Glutamatergic neuron (in vitro differentiated cells): ENCODE measurements at places on chromosomes 11 and 22. TPM values are rescaled to one million over a fixed set of nuclear protein-coding genes. Genes with fewer than 3 reads are reported as not detected.

- no peak for DNase-seq
- peaks cover 44% of the 10 kb centered on the region for H3K36me3 ChIP-seq
- H3K4me3 ChIP-seq: peak overlapping the region; percentile 22
- no peaks in the 10 kb centered on the region for H3K4me1 ChIP-seq
These were observed 61.8 kb downstream of the FBLN1 start for GRCh38 chr22:45564349-45565030.

DNA sequence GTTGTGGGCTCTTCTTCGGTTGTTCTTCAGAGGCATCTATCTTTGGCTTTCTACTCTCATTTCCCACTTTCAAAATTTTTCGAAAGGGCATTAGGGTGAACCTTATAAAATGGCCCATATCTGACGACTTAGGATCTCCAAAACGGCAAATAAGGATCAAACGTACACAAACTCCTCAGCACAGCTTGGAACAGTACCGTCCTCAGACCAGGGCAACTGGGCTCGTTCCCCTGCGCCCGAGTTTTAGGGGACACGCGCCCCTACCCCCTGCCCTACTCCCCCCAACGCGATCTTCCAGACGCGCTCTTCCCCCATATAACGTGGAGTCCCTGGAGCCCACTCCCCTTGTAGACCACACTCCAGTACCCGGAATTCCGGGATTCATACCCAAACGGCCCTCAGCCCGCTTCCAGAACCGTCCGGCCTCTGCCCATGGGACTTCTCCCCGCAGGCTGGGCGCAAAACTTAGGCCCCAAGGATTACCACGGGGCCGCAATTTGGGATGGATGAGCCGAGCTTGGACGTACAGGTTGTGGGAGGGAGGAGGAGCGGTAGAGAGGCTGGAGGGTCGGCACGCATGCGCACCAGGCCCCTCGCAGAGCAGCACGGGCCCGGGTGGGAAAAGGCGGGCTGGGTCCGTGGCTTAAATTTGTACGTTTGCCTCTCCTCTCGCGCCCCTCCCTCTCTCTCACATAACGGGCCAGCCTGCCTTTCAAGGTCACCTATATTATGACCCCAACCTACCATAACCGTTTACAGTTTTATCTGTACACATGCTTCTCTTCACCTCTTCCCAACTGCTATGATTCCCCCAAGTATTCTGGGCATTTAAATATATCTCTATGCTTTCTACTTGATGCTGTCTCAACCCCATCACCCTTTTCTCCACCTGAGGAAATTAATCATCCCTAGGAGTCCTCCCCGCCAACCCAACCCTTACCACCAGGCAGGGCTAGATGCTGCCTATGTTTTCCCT, 3.4 kb downstream of the CCDC89 start:
- H3K27ac ChIP-seq: no peak overlapping the region
- DNase-seq: no peak
- no peaks in the 10 kb centered on the region for H3K27me3 ChIP-seq

DNA sequence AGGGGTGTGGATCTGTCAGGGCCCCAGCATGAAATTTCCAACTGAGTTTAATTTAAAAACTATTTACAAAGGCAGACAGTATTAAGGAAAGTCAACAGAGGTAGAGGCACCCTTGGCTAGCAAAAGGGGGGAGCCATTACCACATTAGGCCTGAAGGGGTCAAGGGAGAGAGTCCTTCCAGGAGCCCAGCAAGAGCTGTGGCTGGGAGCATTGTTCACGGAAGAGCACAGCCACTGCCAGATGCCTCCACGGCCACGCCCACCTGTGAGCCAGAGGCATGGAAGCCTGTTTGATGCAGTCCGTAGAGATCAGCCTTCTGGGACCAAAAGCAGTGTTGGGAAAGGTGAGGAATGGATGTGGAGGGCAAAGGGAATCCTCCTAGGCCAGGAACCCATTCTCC, 102.6 kb downstream of the GALNT18 start:
- H3K27ac ChIP-seq: no peak overlapping the region
- H3K4me1 ChIP-seq: peaks cover 66% of the 10 kb centered on the region
- no peak for DNase-seq
- peak overlapping the region; percentile 5 for H3K4me3 ChIP-seq
- no peaks in the 10 kb centered on the region for H3K36me3 ChIP-seq

GRCh38 chr11:88277349-88277915, 60.1 kb downstream of the CTSC start:
- DNase-seq: no peak
- H3K4me1 ChIP-seq: peaks cover 3% of the 10 kb centered on the region
- H3K4me3 ChIP-seq: no peak overlapping the region
- no peak overlapping the region for H3K27ac ChIP-seq

- H3K36me3 ChIP-seq: no peaks in the 10 kb centered on the region
- no peak overlapping the region for H3K4me3 ChIP-seq
- DNase-seq: no peak
These were observed 746.1 kb downstream of the NTM start for GRCh38 chr11:132116516-132116915.

DNA sequence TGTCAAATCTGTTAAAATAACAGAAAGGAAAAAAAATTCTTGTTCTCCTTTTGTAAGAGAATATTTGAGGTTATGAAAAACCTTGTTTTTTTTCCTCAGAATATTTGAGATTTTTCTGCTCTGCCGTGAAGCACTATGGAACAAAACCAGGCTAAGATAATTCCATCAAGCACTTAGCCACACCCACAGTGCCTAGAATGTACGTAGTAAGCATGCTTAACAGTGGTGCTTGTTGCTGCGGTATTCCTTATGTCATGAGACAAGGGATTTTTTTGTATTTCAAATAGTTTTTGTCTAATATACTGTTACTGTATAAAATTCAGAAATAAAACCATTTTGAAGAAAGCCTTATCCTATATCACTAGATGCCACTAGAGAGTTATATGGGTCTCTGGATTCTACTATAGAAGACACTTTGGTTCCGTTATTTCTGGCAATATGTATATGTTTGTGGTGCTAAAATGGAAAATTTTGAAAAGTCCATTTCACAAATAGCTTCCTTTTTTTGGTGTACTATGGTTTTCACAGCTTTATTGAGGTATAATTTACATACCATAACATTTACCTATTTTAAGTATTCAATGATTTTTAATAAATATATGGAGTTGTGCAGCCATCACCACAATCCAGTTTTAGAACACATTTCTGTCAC, 23.7 kb downstream of the PDHX start:
- H3K27me3 ChIP-seq: peaks cover 4% of the 10 kb centered on the region
- H3K36me3 ChIP-seq: no peaks in the 10 kb centered on the region
- no peak for DNase-seq
- peak overlapping the region; percentile 35 for H3K27ac ChIP-seq
- peaks cover 35% of the 10 kb centered on the region for H3K4me1 ChIP-seq

SLC22A9 gene
- not detected for total RNA-seq

- H3K36me3 ChIP-seq: peaks cover 4% of the 10 kb centered on the region
- H3K4me1 ChIP-seq: peaks cover 23% of the 10 kb centered on the region
- no peaks in the 10 kb centered on the region for H3K27me3 ChIP-seq
These were observed 7.8 kb downstream of the DCPS start for GRCh38 chr11:126311401-126312291.

DNA sequence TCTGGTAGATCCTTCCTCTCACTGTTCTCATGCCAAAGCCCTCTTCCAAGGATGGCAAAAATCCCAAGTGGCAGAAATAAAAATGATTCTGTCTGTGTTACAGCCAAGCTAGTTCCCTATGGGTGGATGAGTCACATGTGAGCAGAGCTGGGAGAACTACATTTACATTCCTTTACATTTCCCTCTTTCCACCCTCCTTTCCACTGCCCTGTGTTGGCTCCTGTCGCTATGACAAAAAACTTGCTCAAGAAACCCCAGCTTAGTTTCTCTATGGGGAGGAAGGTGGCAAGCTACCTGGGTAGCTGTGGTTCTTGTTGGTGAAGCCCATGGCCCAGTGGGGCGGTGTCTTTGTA, 10.2 kb upstream of the DDB2 start:
- H3K36me3 ChIP-seq: no peaks in the 10 kb centered on the region
- no peak for DNase-seq
- no peak overlapping the region for H3K27ac ChIP-seq
- H3K4me1 ChIP-seq: no peaks in the 10 kb centered on the region
- H3K27me3 ChIP-seq: no peaks in the 10 kb centered on the region
- no peak overlapping the region for H3K4me3 ChIP-seq

KIF18A gene
- 2.6 TPM for total RNA-seq

DNA sequence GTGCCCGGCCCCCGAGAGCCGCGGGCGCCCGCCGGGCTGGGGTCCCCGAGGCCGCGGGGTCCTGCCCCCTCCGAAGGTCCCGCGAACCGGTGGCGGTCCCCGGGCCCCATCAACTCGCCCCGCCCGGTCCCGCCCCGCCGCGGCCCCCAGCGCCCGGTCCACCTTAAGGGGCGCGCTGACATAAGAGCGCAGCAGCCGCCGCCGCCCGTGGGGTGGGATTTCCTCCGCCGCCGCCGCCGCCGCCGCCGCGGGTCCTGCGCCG, at the start of gene ZDHHC8:
ZDHHC8 (plus strand) TSS at position 208 of the 262 bp plus-strand sequence. CDS start 144 bp downstream, outside the sequence.
- DNase-seq: no peak
- H3K27me3 ChIP-seq: peaks cover 7% of the 10 kb centered on the region
- H3K4me3 ChIP-seq: peak within 1 kb of the TSS; percentile 72

- H3K4me3 ChIP-seq: peak overlapping the region; percentile 81
- H3K27ac ChIP-seq: peak overlapping the region; percentile 62
- no peak for DNase-seq
- no peaks in the 10 kb centered on the region for H3K36me3 ChIP-seq
- H3K27me3 ChIP-seq: peaks cover 3% of the 10 kb centered on the region
These were observed 643 bp downstream of the CEND1 start for GRCh38 chr11:788953-789940.

DNA sequence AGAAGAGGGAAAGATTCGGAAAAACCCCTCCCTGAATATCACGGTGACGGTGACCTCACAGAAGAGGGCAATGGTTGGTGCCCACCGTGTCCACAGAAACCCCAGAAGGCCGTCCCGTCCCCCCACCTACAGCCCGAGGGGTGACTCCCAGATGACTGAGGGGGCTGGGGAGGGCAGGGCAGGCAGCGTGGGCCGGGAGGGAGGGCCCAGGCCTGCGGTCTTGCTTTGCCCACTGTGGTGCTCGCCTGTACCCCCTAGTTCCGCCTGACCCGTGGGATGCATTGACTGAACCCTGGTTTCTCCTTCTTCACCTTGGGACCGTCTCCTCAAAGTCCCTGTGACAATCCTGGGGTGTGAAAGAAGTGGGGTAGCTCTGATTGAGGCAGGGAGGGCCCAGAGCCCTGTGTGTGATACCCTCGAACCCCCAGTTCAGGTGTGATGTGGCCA, 526.7 kb downstream of the BRD1 start:
- no peak overlapping the region for H3K4me3 ChIP-seq
- no peak for DNase-seq
- H3K27ac ChIP-seq: no peak overlapping the region
- H3K4me1 ChIP-seq: no peaks in the 10 kb centered on the region
- H3K27me3 ChIP-seq: peaks cover 16% of the 10 kb centered on the region

SPDYC gene
- total RNA-seq: not detected

- no peaks in the 10 kb centered on the region for H3K36me3 ChIP-seq
- DNase-seq: no peak
- H3K4me1 ChIP-seq: peaks cover 16% of the 10 kb centered on the region
- H3K4me3 ChIP-seq: no peak overlapping the region
- H3K27me3 ChIP-seq: peaks cover 23% of the 10 kb centered on the region
These were observed 31.8 kb downstream of the ANO1 start for GRCh38 chr11:70109903-70110302.

DNA sequence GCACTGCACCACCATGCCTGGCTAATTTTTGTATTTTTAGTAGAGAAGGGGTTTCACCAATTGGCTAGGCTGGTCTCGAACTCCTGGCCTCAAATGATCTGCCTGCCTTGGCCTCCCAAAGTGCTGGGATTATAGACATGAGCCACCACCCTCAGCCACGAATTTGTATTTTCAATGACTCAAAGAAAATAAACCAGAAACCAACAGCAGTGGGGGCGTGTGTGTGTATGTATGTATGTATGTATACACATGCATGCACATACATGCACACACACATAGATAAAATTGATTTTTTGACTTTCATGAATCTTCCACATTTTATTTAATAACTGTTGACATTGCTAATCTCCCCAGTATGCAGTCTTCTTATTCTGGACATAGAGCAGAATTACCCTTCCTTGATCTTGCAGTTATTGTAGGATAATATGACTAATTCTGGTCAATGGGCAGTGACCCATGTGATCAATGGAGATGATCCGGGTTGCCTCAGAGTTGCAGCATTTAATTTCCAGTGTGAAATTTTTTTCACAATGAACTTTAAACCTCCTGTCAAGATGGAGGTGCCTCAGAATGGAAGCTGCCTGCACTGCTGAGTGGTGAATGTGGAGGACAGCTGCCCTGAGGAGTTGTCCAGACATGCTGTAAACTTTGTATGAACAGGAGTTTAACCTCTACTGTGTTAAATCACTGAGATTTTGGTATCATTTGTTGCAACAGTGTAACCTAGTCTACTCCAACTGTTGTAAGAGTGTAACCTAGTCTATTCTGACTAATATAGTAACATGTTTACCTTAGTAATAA, 12.8 kb upstream of the PTPN5 start:
- H3K36me3 ChIP-seq: no peaks in the 10 kb centered on the region
- no peaks in the 10 kb centered on the region for H3K4me1 ChIP-seq
- H3K4me3 ChIP-seq: no peak overlapping the region
- no peak overlapping the region for H3K27ac ChIP-seq

ACRV1 gene
- not detected for total RNA-seq

- H3K27me3 ChIP-seq: peaks cover 6% of the 10 kb centered on the region
- no peak for DNase-seq
- H3K4me3 ChIP-seq: no peak overlapping the region
- H3K4me1 ChIP-seq: no peaks in the 10 kb centered on the region
- no peaks in the 10 kb centered on the region for H3K36me3 ChIP-seq
These were observed 2.6 kb upstream of the MCM5 start for GRCh38 chr22:35397095-35397904.
